ENCODE measurements at places on chromosomes 5 and 9. TPM values are rescaled to one million over a fixed set of nuclear protein-coding genes. Genes with fewer than 3 reads are reported as not detected.

Gene C1QTNF3
- 0.92 TPM for polyA plus RNA-seq

Gene PDZD2
- 0.05 TPM for polyA plus RNA-seq

Gene PCDHA3
- polyA plus RNA-seq = not detected

GRCh38 chr5:108459769-108460168, 77.9 kb upstream of the FBXL17 start:
- no peak for DNase-seq

DNA sequence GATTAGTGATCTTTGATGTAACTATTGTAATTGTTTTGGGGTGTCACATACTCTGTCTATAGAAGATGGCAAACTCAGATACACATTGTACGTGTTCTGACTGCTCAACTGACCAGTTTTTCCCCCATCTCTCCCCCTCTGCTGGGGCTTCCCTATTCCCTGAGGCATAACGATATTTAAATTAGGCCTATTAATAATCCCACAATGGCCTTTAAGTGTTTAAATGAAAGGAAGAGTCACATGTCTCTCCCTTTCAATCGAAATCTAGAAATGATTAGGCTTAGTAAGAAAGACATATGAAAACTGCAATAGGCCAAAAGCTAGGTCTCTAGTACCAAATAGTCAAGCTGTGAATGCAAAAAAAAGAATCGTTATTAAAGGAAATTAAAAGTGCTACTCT, 265.6 kb downstream of the TMEM232 start:
- no peak for DNase-seq

DNA sequence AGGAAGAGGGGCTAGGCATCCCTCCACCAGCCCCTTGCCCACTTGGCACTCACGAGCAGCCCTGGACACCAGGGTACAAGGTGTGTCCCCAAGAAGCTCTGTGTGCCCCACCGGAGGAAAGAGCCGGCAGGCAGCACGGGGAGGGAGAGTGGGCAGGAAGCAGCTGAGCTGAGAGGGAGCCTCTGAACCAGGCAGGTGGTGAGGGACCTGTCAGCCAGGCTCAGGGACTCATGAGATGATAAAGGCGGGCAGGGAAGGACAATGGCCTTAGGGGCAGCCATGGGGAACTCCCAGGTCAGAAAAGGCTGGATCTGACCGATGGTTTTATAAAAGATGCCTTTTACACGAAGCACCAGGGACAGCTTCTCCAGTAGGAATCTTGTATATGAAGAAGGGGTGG, 112.0 kb downstream of the VAV2 start:
- DNase-seq = no peak
